ENCODE measurements at places on chromosomes 6 and 20.

- no peak for DNase-seq
Measured at GRCh38 chr6:117505311-117505710, 22.8 kb downstream of the DCBLD1 start.

GRCh38 chr20:33305589-33306057 is 22.6 kb downstream of the BPIFB1 start:
- no peak for DNase-seq

DNA sequence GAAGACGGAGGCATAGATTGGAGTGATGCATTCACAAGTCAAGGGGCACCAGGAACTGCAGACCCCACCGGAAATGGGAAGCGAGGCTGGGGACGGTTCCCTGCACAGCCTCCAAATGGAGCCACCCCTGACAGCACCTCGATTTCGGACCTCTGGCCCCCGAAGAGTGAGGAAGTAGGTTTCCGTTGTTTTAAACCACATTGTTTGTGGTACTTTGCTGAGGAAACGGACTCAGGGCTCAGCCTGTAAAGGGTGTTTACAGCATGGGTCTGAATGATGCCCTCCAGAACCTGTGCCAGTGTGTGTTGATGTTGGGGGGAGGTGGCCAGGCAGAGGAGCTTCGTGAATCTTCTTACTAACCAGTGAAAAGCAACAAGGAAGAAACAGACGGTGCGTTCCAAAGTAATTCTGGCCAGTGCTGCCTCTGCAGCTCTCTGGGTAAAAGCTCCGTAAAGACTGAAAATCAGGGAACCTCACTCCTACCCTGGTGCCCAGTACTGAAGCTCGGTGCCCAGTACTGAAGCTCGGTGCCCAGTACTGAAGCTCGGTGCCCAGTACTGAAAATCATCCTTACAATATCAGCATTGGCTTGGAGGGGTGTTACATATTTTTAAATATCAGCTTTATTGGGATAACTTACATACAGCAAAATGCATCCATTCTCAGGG is 30.1 kb upstream of the CCR6 start:
- DNase-seq: no peak

- no peak for DNase-seq
Measured at GRCh38 chr6:1595271-1596087, 14.2 kb upstream of the FOXC1 start.

DNA sequence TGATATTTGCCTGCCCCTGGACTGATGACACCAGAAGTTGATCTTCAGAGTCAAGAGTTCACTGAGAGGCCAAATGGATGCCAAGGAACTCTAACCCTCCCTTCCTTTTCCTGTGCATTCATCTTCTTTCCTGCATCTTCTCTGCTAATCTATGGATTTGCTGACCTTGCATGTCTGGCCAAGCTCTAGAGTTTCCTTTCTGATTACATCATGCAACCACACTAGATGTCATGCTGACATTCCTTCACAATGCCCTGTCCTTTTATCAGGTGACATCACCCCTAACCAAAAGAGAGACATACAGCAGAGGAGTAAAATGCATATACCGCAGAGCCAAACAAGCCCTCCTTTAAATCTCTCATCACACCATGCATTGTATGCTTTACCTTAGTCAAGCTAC is 487.6 kb downstream of the TFAP2A start:
- no peak for DNase-seq

GRCh38 chr20:17504066-17504897 is 26.9 kb downstream of the BFSP1 start:
- no peak for DNase-seq

DNA sequence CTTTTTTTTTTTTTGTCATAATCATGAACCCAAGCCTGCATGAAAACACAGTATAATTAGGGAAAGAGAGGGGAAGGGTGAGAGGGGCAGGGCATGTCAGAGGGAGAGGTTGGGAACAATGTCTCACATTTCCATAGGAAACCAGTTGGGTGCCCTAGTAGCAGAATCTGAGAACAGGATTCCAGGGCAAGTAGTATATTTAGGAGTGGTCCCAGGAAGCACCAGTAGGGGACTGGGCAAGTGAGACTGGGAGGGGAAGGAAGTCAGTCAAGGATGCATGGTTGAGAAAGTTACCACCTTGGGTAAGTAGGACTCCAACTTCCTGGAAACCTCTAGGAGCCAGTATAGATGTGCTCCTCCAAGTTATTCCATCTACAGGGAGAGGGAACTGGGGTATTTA is 88.6 kb upstream of the MAFB start:
- DNase-seq: no peak

GRCh38 chr20:10671221-10671918 is 2.4 kb downstream of the JAG1 start:
- DNase-seq: no peak

All from activated CD4-positive, alpha-beta T cell treated with anti-CD3 and anti-CD28 coated beads for 24 hours (primary cell).